CMK (cell line): ENCODE measurements at places on chromosomes 12 and 14.

GRCh38 chr12:10293151-10293550 is 14.5 kb upstream of the KLRD1 start:
- DNase-seq, result no peak

DNA sequence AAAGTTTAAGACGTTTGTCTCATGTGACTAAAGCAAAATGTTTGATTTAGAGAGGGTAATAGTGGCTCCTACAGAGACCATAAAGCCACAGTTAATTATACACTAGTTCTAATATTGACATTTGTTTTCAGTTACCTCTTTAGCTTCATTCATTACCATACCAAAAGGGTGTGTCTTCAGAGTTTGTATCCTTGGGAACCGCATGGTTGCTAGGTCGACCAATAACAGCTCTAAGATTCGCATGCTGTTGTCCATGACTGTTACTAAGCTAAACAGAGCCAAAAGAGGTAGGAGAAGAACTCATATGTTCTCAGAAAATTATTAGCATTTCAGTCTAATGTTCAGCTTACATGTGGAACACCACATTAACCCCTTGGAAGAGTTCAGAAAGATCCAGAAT is 36.2 kb upstream of the ETNK1 start:
- no peak for DNase-seq

DNA sequence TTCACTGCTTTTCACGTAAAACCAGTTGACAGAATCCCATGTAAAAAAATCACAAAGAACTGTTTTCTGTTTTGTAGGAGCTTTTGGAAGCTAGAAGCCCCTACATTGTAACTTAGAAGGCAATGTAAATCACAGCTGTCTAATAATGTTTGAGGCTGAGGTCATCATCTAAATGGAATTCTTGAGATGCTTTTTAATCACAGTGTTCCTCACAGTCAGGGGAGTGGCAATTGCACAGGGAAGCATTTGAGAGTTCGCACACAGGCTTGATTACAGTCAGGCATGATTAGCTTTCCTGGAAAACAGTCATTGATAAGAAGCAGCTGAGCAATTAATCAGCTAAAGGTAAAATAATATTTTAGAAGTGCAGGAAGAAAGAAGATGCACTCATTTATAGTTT is 2.9 kb downstream of the SLC17A8 start:
- DNase-seq, result no peak

DNA sequence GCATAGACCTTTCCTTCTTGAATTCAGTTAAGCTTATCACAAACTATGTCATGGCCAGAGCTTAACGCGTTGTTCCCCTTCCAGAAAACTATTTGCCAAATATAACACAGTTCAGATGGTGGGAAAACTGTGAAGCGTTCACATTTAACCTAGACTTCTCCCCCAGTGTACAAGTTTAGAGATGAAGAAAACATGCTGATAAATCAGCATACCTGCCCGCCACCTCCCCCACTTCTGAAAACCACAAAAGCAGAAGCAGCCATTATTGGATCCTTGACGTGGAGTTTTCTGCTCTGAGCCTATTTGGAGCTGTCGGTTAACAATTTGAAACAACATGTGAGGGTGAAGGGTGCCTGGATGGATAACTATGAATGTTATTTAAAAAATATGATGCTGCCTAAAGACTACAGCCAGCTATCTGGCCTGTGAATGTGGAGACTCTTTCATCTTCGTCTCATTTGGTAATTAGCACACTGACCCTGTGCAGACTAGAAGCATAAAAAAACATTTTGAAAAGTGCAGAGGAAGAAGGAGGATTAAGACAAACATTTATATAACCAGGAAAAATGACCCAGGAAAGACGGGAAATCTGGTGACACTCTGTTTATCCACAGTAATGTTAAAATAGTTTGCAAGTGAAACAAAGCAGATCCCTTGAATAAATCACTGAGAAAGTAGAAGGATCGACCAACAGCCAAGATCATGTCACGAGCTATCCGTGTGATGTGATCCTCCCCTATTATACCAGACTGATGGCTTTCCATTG is 408.2 kb downstream of the AEBP2 start:
- DNase-seq, result no peak

DNA sequence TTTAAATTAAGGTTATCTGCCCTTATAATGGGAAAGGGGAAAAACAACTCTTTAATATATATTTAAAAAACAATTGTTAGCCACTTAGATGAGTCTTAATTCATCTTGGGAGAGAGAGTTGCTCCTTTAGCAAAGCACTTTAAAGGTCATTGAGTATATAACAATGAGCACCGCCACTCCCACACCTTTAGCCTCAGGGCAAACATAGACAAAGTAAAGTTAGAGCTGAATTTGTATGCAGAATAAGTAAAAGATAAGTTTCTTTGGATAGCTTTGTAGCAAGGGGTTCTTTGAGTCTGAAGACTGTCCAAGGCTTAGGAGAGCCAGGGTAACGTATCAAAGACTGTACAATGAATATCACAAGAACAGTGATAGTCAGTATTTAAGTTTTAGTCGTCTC is 728.8 kb upstream of the LMO3 start:
- no peak for DNase-seq
